ENCODE measurements at places on chromosomes 4 and X.

DNA sequence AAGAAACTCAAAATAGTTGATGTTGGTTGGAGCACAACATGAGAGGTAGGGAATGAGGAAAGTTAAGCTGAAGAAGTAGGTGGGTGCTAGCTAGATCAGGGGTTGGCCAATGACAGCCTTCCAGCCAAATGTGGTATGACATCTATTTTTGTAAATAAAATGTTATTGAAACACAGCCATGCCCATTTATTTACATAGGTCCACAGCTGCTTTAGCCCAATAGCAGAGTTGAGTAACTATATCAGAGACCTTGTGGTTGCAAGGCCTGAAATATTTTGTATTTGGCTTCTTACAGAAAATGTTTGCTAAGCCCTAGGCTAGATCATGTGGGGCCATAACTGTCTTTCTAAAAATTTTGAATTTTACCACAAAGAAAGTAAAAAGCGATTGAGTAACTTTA, 234.9 kb upstream of the CTSO start:
- no peak for DNase-seq

- no peak for DNase-seq
These were observed 48.9 kb downstream of the FNIP2 start for GRCh38 chr4:158817562-158818296.

GRCh38 chrX:1274786-1275185, 6.2 kb downstream of the CSF2RA start:
- DNase-seq = no peak

- no peak for DNase-seq
These were observed 41.8 kb upstream of the ARHGEF6 start for GRCh38 chrX:136822337-136823095.

DNA sequence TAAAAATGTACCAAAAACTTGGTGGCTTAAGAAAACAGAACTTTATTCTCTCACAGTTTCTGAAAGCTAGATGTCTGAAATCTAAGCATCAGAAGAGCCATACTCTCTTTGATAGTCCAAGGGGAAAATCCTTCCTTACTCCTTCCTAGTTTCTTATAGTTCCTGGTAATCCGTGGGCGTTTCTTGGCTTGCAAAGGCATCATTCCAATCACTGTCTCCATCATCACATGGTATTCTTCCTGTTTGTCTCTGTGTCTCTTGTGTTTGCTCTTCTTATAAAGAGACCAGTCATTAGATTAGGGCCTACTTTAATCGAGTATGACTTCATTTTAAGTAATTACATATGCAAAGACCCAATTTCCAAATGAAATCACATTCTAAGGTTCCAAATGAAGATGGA, 118.9 kb upstream of the FSTL5 start:
- no peak for DNase-seq

GRCh38 chrX:47590984-47591383, 8.7 kb downstream of the TIMP1 start:
- DNase-seq = no peak

DNA sequence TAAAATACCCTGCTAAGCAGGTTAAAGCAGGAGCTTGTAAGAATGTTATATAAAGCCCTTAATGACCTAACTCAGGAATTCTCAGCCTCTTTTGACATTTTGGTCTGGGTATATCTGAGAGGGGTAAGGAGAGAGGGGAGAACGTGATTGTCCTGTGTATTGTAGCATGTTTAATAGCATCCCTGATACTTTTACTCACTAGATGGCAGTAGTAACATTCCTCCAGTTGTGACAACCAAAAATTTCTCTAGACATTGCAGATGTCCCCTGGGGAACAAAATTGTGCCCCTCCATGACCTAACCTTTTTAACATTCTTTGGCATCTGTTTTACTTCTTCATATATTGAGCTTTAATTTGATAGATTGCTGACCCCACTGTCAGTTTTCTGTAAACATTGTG, 17.9 kb downstream of the SMARCA5 start:
- no peak for DNase-seq

- DNase-seq = no peak
These were observed 300.1 kb upstream of the TRAM1L1 start for GRCh38 chr4:117385526-117385925.

GRCh38 chr4:23348789-23349498, 540.9 kb downstream of the PPARGC1A start:
- no peak for DNase-seq

DNA sequence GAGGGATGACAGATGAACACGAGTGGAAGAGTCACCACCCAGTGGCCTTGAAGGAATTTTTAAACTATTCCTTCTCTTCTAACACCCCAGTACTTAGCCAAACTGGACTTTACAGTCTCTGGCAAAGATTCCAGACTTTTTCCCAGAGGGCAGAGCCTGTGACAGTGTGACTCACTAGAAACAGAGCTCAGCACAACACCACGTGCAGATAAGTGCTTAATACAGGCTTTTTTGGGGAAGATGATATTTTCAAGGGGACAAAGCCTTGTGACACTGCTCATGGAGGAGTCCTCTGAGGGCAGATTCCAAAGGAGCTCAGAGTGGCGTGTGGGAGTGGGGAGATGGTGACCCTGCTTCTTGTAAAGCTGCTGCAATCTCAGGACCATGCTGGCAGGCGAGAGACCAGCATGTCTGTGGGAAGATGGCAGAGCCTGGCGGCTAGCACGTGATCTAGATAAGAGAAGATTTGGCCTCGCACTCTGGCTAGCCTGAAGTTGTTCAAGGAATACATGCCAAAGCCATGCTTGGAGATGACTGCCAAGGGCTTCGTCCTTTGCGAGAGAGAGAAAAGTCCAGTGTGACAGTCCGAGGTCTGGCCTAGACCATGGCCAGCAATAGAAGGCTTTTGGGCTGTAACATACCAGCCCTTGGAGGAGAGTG, 2.4 kb downstream of the RAB33A start:
- DNase-seq = no peak

GRCh38 chr4:140932501-140933045, 176.4 kb upstream of the TBC1D9 start:
- DNase-seq = no peak

DNA sequence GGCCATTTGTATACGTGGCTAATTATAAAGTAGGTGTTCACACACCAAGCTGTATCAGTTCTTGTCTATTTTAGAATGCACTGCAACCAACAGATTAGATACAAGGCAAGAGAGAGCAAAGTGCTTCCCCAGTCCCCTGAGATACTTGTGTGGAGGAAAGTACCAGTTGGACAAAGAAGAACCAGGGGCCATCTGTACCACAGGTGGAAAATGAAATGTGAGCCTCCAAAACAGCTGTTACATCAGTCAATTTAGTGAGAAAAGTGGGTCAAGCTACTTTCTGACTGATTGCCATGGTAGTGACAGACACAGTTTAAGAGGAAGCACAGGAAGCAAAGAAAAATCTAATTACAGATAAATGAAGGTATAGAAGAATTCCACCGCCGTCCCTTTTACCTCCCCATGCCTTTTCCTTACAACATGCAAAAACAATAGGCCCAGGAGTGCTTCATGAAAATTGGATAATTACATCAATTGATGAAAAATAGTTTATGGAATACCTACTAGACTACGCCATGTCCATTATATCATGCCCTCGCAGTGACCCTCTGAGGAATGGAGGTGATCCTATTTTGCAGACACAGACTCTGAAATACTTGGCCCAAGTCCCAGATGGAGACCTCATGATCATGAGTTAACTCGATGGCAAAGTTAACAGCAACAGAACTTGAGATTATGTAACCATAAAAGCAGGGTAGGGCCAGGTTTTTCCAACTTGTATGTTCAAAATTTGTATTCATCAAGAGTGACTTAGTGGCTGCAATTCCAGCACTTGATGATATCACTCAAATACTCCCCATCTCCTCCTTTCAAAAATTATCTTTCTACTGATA, 15.8 kb downstream of the SMPX start:
- DNase-seq = no peak

- no peak for DNase-seq
These were observed 92.5 kb upstream of the EDA2R start for GRCh38 chrX:66731398-66731797.

DNA sequence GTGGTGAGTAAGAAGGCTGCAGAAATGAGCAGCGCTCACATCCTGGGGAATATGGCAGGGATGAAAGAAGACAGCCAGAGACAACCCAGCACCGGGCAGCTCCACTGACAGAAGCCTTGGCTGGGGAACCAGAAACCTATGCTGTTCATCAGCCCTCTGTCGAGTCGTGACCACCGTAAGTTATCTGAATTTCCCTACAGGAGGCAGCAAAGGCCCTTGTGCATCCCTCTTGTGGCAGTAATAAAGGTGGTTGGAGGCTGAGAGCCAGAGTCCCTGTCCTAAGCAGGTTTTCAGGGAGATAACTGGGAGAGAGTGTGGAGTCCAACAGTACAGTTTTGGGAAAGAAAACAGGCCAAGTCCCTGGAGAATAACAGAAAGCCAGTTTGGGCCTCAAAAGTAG, 194.0 kb upstream of the BOD1L1 start:
- no peak for DNase-seq

- no peak for DNase-seq
These were observed 39.2 kb downstream of the AFAP1 start for GRCh38 chr4:7900334-7900909.

DNA sequence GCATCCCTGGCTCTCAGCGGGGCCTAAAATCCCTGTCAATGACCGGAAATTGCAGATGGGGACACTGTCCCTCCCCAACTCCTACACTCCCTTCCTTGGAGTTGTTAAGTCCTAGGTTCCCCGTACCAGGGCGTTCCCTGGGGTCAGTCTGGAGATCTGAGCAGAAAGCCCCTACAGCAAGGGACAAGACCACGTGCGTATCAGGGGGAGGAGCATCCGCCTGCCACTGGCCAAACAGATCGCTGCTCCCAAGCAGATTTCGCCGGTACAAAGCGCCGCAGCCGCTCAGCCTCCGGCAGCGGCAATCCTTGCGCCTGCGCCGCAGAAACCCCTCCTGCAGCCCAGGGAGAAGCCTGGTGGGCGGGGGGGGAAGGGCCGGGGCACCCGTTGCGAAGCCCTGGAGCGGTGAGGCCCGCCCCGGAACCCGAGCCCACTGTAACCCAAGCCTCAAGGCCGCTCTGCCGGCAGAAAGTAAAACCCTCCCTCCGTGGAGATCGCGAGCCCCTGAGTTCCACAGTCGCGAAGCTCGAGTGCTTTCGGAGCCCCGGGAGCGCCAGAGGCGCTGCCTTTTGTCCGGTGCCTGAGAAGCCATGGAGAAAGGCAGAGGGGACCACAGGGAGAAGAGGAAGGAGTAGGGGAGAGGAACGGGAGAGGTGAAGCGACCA, 2.7 kb downstream of the CRMP1 start:
- DNase-seq = no peak

DNA sequence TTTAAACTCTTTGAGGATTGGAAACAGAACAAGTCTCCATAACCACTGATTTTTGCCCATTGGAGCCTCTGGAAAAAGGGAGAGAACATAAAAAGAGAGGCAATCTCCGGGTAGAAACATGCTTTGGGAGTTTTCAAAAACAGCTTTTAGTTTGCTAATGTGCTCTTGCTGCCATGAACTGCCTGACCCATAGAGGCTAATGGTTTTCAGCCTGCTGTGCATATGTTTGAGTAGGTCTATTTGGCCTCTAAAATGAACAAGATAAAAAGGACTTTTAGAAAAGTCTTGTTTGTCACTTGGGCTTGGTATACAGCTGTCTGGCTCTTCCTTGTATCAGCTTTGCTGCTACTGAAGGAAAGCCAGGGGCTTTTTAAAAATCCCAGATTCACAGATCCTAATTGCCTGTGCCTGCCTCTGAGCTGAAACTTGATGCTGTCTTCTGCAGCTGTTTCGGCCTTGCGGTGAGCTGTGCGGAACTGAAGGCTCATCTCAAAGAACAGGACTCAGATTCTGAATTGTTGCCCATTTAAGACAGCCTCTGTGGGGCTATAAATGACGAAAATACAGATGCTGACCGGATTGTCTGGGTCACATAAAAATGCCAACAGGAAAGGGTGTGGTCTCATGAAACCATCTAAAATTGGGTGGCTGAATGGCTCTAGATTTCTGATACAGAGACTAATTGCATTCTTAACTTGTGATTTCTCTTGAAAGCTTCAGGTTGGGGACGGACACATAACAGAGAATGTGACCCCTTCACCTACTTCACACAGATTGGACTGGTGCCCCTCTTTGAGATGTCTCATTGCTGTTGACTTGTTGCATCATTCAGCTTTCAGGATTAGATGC, 18.4 kb upstream of the ZNF41 start:
- no peak for DNase-seq

GRCh38 chr4:16253127-16253960, 27.1 kb upstream of the TAPT1 start:
- no peak for DNase-seq

- DNase-seq = peak; percentile 54
These were observed 994 bp downstream of the GALNT7 start for GRCh38 chr4:173169428-173170181.

DNA sequence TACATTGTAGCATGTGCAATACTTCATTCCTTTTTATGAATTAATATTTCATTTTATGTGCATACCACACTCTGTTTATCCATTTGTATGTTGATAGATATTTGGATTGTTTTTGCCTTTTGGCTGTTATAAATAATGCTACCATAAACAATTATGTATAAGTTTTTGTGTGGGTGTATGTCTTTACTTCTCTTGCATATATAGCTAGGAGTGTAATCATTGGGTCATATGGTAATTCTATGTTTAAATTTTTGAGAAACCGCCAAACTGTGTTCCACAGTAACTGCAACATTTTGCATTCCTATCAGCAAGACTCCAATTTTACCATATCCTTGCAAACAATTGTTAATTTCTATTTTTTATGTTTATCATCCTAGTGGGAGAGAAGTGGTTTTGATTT, 3.1 kb upstream of the TCEAL5 start:
- no peak for DNase-seq

- DNase-seq = no peak
These were observed 202.9 kb downstream of the SCFD2 start for GRCh38 chr4:53162969-53163368.

DNA sequence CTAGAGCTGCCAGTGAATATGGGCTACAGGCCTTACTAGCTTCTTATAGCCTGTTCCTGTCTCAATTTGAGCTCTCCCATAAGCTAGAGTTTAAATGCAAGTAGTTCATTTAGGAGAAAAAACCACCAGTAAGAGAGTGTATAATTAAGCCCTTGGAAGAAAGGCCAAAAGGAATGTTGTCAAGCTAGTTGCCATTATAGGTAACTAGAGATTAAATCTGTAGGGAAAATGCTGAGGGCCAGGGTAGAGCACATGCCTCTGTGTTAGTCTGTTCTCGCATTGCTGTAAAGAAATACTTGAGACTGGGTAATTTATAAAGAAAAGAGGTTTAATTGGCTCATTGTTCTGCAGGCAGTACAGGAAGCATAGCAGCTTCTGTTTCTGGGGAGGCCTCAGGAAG, 410.2 kb downstream of the MID1IP1 start:
- DNase-seq = no peak

DNA sequence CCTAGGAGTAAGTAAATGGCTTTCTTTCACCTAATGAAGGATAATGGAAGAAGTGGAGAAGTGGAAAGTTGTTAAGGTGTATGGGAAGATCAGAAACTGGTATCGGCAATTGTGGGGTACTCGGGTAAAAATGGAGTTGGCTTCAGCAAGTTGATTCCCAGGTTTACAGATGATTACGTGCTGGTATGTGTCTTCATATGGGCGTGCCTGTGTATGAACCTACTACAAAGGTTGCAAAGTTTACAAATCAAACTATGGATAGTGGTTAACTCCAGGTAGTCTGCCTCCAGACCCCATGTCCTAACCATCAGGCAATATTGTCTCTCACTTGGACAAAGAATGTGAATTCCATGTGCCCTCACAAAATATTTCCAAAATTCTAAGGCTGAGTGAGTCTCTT, 773 bp downstream of the TLR3 start:
- DNase-seq = no peak
